ENCODE measurements at places on chromosomes 11 and 22. TPM values are rescaled to one million over a fixed set of nuclear protein-coding genes. Genes with fewer than 3 reads are reported as not detected.

KCNK4 gene
- not detected for polyA plus RNA-seq

DSCAML1 gene
- 3.0 TPM for polyA plus RNA-seq

ZNF202 gene
- 17.4 TPM for polyA plus RNA-seq

COA4 gene
- polyA plus RNA-seq, result 66.2 TPM

POU2AF2 gene
- not detected for polyA plus RNA-seq

OR8G1 gene
- polyA plus RNA-seq, result not detected

CRYBA4 gene
- polyA plus RNA-seq, result 0.18 TPM

MOGAT2 gene
- 0.85 TPM for polyA plus RNA-seq

C11orf52 gene
- 8.7 TPM for polyA plus RNA-seq

FANCF gene
- polyA plus RNA-seq, result 20.7 TPM

LIPT2 gene
- 9.4 TPM for polyA plus RNA-seq

PKDREJ gene
- polyA plus RNA-seq, result 0.36 TPM

DNA sequence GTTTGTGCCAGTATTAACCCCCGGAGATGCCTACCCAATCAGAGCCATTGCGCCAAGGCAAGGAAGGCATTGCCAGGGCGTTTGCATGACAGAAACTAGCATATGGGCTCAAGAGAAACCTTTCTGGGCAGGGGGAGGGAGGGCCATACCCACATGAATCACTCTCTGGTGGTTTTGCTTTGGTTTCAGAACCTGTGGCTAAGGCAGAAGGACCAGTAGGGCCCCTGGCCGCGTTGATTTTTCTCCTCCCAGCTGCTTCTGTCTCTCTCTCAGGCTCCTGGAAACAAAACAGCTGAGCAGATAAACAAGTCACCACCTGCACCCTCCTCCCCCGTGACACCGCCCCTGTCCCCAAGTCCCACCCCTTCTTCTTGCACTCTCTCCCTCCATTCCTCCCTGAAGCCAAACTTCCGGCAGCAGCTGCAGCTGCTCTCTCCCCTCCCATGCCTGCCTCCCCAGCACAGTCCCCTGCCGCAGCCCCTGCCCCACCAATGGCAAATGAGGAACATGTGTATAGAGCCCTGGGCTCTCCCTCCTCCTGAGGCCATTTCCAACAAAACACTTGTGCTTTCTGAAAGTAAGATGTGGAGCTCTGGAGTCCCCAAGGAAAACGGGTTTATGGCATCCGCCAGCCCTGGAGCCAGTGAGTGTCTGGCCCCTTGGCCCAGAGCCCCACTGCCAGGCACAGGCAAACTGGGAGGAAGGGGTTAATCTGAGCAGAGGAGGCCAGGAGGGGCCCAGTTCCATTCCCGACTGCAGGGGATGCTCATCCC is 39.0 kb upstream of the ADA2 start:
- no peak for DNase-seq

DNA sequence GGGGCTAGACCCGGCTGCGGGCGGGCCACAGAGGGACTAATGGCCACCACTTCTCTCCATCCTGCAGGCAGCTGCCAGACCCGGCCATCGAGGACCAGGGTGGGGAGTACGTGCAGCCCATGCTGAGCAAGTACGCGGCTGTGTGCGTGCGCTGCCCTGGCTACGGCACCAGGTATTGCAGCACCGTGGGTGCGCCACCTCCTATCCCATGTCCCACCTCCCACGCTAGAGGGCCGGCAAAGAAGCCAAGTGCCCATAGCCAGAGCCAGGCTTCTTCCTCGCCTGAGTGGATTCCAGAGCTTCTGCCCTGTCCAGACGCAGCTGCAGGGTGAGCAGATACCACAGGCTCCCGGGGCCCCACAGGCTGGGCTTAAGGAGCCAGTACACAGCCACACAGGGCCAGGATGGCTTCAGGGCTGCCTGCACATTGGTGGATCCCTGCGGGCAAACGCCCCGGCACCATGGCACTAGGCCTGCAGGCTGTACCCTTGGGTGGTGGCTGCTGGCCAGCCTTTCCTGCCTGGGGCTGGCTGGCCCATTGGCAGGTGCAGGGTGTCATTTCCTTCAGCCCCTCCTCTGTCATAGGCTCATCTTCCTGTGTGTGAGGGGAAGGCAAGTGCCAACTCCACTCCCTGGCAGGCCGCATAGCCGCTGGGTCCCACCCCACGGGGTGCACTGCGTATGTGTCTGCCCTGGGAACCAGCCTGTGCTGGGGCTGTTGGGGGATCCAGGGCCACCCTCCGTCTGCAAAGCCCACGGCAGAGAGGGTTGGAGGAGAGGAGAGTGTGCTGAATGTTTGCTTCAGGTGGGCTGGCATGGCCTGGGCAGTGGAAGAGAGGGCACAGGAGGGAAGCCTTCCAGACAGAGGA is 16.5 kb upstream of the DGCR8 start:
- DNase-seq, result no peak

- no peak for DNase-seq
Measured at GRCh38 chr22:47734511-47734910, 972.1 kb downstream of the TBC1D22A start.

GRCh38 chr11:123356539-123356938 is 73.5 kb upstream of the GRAMD1B start:
- DNase-seq, result no peak

DNA sequence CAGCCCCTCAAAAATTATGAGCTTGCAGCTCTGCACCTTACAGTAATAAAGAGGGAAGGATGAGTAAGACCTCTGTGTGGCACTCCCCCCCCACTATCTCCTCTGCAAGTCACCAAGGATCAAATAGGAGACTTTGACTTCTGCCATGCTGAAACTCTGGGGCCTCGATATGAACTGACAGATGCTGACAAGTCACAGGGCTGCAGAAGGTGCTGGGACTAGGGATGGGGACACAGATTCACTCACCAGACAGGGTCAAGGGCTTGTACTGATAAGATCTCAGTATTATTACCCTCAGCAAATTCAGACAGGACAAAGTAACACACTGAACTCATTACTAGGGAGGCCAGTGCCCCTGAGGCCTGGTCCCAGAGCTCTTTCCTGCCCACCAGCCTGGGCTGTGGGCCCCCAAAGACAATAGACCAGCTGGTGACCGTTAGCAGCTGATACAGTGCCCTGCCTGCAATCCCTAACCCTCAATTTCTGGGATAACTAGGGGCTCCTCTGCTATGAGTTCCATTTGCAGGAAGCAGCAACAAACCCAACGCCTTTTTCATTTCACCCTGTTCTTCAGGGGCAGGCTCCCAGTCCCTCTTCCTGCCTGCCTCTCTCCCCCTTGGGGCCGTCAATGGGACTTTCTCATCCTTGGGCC is 20.1 kb downstream of the TMPRSS13 start:
- no peak for DNase-seq

DNA sequence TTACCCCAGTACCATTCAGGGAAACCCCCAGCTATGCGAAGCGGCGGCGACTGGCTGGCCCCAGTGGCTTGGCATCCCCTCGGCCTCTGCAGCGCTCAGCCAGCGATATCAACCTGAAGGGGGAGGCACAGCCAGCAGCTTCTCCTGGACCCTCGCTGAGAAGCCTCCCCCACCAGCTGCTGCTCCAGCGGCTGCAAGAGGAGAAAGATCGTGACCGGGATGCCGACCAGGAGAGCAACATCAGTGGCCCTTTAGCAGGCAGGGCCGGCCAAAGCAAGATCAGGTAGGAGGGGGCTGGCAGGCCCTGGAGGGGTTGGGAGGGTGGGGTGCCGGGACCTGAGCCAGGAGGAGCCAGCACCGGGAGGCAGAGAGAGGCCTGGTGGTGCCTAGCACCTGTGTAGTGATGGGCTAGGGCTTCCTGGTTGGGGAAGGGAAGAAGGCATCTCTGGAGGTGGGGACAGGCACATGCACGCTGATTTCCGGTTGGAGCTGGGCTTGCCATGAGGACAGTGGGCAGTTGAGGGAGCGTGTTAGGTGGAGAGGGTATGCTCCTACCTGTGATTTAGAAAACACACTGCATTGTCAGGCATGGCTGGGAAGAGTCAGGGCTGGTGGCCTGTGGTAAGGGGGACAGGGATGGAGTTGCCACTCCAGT is 22.3 kb downstream of the SHANK3 start:
- DNase-seq, result no peak

- DNase-seq, result peak; percentile 33
Measured at GRCh38 chr11:15101072-15101709, 13.5 kb upstream of the INSC start.

- no peak for DNase-seq
Measured at GRCh38 chr11:69314555-69314954, 20.6 kb downstream of the MYEOV start.

- DNase-seq, result no peak
Measured at GRCh38 chr11:118260353-118260752, 3.7 kb downstream of the MPZL2 start.

GRCh38 chr11:30510750-30511149 is 75.4 kb downstream of the MPPED2 start:
- no peak for DNase-seq

GRCh38 chr11:33987975-33988580 is 63.5 kb upstream of the CAPRIN1 start:
- DNase-seq, result peak; percentile 72

DNA sequence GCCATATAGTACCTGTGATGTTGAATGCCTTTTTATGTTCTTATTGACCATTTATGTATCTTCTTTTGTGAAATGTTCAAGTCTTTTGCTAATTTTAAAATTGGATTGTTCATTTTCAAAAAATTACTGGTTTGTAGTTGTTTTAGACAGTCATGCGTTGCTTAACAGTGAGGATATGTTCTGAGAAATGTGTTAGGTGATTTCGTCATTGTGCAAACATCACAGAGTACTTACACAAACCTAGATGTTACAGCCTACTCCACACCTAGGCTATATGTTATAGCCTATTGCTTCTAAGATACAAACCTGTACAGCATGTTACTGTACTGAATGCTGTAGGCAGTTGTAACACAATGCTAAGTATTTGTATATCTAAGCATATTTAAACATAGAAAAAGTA is 32.5 kb downstream of the PDE3B start:
- DNase-seq, result no peak

DNA sequence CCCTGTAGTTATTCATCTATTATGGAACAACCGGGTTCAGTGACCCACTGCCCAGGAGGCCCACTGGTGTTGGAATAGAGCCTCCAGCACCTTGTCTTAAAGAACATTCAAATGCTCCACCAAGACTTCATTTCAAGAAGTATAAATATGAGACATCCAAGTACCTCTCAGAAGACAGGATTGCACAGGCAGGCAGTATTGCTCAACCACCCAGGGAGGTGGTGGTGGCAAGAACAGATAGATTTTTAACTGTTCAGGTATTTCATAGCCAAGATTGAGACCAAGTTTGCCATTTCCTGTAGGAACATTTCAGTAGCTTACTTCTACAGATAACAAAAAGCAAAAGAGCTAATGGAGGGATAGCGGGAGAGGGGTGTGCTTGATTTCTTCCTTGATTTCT is 78.7 kb downstream of the COMMD9 start:
- DNase-seq, result no peak

DNA sequence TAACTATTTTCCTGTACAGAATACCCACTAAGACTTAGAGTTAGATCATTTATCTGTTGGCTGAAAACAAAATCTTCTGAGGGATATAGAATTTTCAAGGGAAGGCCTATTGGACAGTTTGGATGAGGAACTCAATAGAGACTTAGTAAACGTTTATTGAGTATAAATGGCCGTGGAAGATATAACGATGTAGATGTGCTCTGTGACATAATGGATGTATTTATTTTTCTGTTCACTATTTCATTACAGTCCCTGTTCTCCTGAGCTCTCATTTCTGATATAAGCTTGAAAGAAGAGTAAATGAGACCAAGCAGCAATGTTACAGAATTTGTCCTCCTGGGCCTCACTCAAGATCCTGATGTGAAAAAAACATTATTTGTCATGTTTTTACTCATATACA is at the start of gene OR4A16:
Gene OR4A16, plus strand, starts transcription at position 301 of the 400 bp plus-strand sequence. Its CDS starts 0 bp downstream, at position 301.
- no peak for DNase-seq

GRCh38 chr11:64659417-64660144 is 63.4 kb downstream of the NRXN2 start:
- no peak for DNase-seq

DNA sequence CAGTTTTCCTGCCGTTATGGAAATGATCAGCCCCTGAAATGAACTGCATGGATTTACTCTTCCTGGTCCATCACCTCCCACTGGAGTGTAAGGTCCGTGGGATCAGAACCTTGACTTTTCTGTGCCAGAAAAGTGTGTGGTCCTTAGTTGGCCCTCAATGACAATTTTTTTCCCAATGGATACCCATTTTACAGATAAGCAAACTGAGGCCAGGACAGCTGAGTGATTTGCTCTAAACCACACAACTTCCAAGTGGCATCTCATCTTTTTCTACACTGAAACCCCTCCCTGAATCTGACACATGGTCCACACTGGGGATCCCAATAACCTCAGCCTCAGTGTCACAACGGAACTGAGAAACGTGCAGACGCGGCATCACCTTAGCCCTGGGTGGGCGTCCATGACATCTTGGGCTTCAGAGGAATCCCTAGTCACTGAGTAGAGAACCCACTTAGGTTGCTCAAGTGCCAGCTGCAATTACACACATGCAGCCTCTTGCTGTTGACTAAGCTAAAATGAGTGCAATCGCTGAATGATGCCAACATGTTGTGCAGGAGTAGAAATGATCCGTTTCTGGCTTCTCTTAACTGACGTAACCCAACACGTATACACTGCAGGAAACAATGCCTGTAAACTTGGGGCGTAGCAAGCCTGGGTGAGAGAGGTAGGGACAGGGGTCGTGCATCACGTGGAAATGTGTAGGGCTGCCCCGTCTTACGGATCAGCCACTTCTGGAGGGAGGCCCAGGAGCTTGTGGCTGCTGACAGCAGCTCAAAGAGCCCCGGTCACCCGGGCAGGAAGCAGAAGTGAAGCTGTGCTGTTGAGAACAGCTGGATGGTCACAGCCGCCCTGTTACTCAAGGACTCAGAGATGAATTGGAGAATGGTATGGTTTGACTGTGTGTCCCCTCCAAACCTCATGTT is 136.3 kb downstream of the SHANK2 start:
- DNase-seq, result peak; percentile 22

GRCh38 chr11:128195057-128195751 is 392.2 kb downstream of the ETS1 start:
- DNase-seq, result no peak

DNA sequence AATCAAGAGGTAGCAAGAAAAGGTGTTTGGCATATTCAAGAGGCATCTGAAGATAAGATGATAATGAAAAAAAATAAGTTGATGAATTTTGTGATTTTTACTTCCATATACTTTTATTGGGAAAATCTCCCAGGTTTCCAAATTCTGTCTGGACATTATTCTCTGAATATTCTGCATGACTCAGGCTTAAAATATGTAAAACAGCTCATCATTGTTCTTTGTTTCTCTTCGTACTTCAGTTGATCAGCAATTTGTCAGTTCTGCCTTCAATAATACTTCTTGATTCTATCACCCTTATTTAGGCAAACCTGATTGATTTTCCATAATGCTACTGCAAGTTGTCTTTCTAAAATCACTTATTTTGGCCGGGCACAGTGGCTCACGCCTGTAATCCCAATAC is 30.2 kb downstream of the GTF2H1 start:
- DNase-seq, result no peak

- no peak for DNase-seq
Measured at GRCh38 chr11:2299773-2300172, 1.9 kb downstream of the C11orf21 start.

DNA sequence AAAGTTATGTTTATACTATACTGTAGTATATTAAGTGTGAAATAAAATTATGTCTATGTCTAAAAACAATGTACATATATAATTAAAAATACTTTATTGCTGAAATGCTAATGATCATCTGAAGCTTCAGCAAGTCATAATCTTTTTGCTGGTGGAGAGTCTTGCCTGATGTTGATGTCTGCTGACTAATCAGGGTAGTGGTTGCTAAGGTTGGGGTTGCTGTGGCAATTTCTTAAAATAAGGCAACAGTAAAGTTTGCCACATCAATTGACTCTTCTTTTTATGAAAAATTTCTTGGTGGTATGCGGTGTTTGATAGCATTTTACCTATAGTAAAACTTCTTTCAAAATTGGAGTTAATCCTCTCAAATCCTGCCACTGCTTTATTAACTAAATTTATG is 21.4 kb downstream of the INSC start:
- no peak for DNase-seq

Data from renal cortex interstitium (tissue), 15 donors.